ENCODE measurements at places on chromosomes 1 and 21. TPM values are rescaled to one million over a fixed set of nuclear protein-coding genes. Genes with fewer than 3 reads are reported as not detected.

SPOCD1 gene
- total RNA-seq = 21.6 TPM

RHD gene
- total RNA-seq = not detected

SPRR2B gene
- not detected for total RNA-seq

CGN gene
- 52.9 TPM for total RNA-seq

LPAR3 gene
- 5.7 TPM for total RNA-seq

EVA1B gene
- 25.7 TPM for total RNA-seq

DNA sequence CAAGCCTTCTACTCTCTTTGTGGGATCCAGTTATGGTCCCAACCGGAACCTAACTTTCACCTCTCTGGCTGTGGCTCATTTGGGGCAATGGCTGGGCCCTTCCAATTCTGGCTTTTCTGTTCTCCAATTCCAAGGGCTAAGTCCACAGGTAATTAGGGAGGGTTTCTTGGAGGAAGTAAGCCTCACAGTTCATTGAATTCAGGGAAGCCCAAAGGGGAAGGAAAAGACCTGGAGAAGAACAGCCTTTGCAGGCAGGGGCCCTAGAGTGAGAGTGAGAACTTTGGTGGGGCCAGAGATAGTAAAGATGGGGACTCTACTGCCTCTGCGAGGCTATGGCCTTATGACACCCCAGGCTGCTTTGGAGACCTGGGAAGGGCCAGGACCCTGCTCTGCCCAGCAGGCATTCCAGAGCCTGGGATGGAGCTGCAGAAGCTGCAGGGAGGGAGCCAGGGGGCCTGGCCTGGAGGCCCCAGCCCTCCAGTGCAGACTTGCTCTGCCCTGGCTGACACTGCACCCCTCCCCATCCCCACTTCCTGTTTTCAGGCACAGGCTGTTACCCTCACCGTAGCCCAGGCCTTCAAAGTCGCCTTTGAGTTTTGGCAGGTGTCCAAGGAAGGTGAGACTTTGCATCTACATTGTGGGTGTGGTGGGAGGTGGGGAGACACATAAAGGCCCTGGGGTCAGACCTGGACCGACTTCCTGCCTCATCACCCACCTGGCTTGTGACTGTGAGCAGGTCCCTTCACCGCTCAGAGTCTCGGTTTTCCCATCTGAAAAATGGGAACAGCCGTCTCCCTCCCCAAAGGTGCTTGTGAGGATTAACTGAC is 18.9 kb downstream of the LDLRAP1 start:
- no peak for DNase-seq

DNA sequence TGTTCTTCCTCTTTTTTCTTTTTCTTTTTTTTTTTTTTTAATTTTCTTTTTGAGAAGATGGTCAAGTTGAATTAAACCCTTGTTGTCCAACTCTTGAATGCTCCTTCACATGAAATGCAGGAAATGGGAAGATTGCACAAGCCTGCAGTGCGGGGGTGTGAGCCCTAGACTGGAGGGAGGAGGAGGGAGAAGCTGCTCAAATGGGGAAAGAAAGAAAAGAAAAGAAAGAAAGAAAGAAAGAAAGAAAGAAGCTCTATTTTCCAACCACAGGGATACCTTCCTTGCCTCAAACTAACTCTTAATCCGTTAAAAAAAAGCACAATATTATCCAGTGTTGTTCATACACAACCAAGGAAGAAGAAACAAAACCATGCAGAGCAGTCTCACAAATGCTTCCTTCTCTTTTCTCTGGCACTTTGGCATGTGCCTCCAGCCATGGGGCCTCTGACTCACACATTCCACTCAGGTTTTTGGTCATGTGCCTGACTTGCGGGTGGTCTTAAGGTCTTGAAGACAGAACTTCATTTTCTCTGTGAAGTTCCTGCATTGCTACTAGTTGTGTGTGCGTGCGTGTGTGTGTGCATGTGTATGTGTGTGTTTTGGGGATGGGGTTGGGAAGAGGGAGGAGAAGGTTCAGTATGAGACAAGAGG is 276.1 kb downstream of the RPS6KC1 start:
- peak; percentile 75 for DNase-seq

GRCh38 chr1:177024623-177025022 is 139.9 kb downstream of the ASTN1 start:
- DNase-seq = no peak

DNA sequence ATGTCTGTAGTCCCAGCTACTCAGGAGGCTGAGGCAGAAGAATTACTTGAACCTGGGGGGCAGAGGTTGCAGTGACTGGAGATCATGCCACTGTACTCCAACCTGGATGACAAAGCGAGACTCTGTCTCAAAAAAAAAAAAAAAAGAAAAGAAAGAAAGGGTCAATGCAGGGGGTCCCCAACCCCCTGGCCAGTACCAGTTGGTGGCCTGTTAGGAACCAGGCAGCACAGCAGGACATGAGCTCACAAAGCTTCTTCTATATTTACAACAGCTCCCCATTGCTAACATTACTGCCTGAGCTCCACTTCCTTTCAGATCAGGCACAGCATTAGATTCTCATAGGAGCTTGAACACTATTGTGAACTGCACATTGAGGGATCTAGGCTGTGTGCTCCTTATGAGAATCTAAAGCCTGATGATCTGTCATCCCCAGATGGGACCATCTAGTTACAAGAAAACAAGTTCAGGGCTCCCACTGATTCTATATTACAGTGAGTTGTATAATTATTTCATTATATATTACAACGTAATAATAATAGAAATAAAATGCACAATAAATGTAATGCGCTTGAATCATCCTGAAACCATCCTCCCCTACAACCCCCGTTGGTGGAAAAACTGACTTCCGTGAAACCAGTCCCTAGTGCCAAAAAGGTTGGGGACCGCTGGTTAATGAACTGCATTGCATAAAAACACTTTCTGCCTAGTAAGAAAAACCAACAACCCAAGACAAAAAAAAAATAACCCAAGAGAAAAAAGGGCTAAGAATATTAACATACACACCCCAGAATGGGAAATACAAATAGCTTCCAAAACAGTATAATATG is 2.8 kb downstream of the ZBTB8OS start:
- DNase-seq = no peak

DNA sequence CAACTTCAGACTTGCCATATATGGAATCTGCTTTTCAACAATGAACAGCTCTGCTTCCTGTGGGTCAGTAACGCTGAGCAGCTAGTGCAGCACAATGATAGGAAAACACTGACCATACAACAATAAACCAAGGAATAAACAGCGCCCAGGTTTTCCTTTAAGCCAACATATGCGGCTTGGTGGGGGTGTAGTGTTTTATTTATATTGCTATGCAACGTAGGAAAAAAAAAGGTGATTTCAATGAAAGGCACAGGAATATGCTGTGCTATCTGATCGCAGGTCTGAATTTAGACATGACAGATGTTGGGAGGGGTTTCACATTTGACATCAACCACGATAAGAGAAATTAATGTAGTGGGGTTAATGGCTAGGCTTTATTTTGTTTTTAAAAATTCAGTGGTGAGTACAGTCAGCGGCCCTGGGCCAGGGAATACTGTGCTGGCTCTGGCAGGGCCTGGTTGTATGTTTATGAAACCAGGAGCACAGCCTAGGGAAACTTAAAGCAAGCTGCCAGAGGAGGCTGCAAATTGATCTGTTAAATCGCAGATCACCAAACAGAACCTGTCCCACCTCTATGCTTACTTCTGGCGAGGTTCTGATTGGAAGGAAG is 4.3 kb downstream of the TSPAN2 start:
- DNase-seq = no peak

DNA sequence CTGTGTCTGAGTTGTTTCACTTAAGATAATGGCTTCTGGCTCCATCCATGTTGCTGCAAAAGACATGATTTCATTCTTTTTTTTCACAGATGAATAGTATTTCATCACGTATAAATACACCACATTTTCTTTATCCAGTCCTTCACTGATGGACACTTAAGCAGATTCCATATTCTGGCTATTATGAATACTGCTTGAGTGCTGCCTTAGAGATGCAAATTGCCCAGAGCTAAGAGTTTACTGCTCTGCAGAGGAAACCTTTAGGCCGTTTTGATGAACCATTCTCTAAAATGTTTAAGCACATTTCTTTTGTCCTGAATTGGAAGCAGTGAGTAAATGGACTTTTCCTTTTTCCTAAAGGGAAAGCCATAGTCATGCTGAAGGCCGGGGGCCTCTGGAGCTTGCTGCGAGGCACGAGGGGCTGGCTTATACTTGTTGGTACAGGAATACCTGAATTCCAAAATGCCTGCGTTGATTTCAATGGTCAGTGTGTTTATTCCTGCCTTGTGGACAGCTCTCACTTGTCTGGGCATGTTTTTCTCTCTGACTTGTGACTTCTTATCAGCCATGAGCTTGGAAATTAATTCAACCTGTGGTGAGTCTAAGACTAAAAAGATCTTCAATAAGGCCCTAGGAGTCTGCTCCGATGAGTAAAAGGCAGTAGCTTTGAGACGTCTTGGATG is 201.0 kb upstream of the MAP1LC3C start:
- DNase-seq = no peak

DNA sequence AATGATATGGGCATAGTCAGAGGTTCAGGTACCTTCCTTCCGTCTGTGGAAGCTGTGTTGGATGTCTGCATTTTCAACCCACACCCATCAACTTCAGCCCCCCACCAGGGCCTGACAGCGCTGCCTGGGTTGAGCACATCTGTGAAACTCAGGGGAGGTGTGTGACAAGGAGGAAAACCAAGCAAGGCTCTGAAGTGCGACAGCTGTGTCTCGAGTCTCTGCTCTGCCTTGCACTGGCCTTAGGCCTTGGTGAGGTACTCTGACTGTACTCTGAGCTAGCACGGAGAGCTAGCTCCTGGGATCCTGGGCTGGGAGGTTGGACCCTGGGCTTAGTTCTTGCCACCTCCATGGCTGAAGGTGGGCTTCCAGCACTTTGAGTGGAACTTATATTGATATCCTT is 9.1 kb downstream of the VANGL2 start:
- DNase-seq = no peak

- no peak for DNase-seq
Measured at GRCh38 chr1:67886076-67886475, 52.8 kb upstream of the GNG12 start.

GRCh38 chr1:100277866-100278265 is 11.8 kb downstream of the RTCA start:
- DNase-seq = no peak

DNA sequence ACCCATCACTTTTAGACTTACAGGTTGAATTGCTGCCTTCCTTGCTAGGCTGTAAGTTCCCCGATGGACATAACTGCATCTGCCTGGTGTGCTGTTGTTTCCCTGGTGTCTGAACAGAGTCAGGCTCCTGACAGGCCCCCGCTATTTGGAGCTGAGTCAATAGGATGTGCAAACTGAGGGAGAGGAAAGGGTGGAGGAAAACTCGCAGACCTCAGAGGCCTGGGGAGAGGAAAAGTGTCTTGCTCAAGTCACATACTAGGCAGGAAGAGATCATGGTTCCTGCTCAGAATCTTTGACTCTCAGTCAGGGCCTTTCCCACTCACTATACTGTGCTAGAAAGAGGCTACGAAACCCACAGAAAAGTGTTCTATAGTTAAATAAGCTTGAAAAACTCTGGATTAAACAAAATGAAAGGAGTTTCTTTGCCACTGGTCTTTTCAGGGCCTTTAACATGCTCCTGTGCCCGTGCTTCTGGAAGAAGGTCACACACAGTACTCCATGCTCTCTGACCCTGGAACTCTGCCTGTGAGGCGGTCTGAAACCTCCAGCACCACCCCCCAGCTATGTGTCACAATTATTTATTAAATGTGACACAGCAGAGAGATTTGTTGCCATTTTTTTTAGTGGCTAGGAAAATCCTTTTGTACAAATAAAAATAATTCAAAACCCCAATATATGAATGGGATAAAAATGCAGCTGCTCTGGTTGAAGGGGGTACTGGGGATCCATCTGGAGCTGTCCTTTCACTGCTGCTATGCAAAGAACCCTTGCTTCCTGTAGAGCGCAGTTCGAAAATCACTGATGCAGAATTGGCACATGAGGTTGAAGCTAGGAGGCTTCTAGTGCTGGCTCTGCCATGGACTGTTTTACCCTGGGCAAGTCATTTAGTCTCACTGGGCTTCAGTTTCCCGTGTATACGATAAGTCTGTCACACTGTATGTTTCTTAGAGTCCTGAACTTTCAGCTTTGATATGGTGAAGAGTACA is 20.1 kb upstream of the CDCP2 start:
- no peak for DNase-seq

DNA sequence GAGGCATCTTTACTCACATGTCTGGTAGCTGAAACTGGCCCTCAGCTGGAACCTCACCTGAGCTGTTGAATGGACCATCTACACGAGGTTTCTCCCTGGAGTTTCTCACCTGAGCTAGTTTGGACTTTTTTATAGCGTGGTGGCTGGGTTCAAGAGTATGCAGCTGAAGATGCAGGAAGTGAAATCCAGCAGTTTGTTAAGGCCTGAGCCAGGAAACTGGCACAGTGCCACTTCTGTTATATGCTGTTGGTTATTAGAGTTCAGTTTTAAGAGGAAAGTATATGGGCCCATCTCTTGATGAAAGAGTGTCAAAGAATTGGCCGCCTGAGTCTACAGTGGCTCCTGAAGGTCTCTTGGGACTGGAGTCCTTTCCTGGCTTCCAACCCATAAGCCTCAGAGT is 35.6 kb downstream of the STUM start:
- no peak for DNase-seq

DNA sequence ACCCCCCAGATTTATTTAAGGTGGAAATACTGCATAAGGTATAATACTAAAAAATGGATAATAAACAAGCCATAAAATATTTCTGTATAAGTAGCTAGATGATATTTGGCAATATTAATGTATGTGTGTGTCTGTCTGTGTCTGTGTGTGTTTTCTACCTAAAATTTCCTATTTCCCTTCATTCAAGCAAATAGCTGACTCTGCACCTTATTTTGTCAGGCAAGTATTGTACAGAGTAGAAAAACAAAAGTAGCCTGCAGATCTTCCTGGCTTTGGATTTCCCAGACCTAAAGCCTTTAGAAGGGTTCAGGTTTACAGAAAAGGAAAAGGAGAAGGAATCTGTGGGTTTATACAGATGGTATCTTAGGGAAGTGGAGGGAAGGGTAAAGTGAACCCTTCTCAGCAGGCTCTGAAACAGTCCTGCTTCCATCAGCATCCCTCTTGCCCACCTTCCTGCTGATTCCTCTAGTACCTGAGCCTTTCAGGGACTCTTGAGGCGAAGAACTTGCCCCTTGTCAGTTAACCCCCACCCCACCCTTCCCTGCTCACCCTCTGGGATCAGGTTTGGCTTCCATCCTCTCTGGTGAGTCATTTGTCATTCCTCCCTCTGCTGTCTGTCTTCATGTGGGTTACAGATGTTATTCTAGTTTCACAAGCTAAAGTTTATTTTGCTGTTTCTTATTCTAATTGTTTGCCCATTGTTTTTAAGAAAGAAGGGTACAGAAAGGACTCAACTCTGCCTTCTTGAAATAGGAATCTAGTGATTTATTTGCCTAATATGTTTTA is 21.7 kb upstream of the RGS16 start:
- DNase-seq = no peak
